ENCODE measurements at places on chromosomes 11 and 22.

DNA sequence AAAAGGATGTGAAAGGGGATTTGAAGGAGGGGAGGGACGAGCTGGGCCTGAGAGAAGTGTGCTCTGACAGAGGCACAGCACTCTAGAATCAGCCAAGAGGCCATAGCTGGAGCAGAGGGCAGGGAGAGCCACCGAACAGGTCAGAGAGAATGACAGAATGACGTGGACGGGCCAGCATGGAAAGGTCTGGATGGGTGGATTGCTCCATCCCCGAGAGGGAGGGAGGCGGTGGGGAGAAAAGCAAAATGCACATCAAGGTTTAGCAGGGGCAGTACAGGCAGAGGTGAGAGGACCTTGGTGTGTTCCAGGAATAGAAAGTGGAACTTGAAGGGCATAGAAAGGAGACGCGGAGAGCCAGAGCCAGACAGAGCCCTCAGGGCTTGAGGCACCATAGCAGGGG, 6.9 kb downstream of the PMM1 start:
- DNase-seq, result no peak

- DNase-seq, result no peak
Measured at GRCh38 chr11:75667255-75667830, 1.5 kb downstream of the MAP6 start.

- no peak for DNase-seq
Measured at GRCh38 chr11:103528596-103528995, 419.4 kb downstream of the DYNC2H1 start.

- no peak for DNase-seq
Measured at GRCh38 chr11:81224396-81224795, 1509.3 kb downstream of the FAM181B start.

DNA sequence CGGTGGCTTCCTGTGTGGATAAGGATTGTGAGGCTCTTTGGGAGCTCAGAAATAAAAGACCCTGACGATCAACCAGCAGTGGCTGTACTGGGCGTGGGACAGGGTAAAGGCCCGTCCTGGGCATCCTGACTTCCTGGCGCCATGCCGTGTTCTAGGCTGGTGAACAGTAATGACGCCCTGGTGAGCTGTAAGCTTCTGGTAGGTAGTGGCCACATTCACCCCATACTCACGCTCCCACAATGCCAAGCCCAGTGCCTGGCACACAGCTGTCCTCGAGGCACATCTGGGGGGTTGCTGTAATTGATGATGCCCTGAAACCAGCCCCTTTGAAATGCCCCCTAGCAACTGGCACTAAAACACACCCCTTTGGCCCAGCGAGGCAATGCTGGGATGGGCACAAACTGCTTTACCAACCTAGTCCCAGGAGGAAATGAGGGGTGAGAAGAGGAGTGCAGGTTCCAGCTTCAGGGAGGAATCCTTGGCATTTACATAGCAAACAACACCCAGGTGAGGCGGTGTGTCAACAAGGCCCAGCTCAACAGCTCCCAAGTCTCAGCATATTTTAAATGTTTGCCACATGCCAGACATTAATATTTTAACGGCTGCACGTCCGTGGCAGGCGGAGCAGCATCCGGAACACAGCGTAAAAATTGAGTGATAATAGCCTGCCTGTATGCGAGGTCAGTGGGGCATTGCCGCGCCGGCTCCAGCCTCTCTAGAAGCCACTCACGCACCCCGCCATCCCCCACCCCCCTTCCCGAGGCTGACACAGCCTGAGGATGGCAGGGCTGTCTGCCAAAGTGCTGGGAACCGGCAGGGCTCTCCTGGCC, 79.3 kb downstream of the DSCAML1 start:
- DNase-seq, result no peak

DNA sequence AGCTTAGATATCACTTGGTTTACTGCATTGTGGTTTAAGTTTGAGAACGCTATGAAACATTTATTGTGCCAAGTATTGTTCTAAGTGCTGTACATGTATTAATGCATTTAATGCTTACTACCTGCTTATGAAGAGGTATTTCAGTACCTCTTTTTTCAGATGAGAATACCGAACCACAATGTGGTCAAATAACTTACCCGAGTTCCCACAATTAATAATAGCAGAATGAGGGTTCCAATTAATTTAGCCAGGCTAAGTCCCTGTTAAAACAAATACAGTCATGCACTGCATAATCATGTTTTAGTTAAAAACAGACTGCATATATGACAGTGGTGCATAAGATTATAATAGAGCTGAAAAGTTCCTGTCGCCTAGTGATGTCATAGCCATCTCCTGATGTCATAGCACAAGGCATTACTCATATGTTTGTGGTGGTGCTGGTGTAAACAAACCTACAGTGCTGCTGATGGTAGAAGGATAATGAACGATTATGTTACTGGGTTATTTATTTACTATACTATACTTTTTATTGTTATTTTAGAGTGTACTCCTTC, 4.3 kb downstream of the ZC3H12C start:
- no peak for DNase-seq

- DNase-seq, result no peak
Measured at GRCh38 chr11:72792437-72793021, 1.3 kb downstream of the STARD10 start.

DNA sequence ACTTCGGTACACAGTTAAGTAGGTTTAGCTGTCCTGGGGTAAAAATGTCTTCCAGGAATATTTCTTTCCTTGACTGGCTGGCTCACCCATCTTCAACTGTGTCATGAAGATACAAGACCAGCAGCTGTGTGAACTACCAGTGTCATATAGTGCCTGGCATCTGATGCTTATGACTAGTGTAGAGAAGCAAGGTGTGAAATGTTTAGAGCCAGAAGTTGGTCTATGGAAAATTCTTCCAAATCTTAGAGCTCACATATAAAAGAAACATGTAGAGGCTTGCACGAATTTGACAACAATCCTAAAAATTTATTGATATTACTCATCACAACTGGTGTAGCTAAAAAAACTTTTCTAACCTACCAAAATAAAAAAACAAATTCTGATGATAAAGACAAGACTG, 54.4 kb downstream of the ARL14EP start:
- no peak for DNase-seq

DNA sequence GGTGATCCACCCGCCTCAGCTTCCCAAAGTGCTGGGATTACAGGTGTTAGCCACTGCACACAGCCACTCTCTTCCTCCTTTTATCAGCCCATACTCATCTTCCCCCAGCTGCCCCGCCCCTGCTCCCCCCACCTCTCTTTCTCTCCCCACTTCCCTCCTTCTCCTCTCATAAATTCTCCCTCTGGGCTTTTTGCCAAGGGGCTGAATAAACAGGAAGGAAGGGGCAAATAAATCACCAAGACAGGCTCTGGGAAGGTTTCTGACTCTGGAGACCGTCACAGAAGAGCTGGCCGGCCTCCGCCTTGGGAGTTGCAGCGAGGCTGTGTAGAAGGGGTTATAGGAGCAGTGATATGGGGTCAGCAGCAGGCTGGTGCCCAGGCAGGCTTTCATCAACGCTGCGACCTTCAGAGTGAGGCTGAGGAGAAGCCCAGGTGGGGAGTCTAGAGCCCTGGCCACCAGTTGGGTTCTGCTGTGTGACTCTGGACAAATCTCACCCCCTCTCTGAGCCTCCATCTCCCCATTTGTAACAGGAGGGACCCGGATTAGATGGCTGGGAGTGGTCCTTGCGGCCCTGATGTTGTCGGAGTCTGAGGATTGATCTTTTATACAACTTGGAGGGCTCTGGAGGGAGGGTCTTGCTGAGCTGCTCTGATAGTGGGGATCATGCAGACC, 62.6 kb upstream of the RASD2 start:
- no peak for DNase-seq

DNA sequence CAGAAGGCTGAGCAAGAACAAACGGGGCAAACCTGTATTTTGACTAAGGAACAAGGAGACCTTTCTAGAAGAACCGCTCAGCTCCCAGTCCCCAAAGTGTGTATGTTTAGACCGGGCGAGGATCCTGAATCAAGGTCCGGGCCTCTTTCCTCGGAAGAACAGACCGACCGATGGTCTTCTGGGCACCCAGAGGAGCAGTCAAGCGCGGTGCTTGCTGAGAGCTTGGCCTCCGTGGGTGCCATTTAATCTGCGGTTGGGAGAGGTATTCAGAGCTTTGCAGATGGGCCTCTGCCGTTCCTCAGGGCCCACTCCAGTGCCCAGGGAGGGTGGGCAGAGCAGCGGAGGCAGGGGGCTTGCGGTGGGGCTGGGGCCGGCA, 26.5 kb upstream of the ATXN10 start:
- DNase-seq, result no peak

DNA sequence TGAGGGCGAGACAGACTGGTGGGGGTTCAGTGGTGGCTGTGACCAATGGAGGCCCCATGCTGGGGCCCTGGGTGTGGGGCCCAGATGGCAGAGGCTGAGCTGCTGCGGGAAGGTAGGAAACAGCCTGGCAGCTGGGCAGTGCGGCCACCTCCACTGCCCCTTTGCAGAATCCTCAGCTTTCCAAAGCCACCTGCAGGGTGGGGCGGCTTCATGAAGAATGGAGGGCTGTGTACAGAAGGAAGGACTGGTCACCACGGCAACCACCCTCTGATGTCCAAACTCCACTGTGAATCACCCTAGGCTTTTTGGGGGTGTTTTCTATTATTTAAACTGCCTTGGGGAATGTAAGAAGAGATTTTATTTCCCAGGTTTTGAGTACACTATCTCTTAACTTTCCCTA, 166.3 kb upstream of the NAV2 start:
- no peak for DNase-seq

DNA sequence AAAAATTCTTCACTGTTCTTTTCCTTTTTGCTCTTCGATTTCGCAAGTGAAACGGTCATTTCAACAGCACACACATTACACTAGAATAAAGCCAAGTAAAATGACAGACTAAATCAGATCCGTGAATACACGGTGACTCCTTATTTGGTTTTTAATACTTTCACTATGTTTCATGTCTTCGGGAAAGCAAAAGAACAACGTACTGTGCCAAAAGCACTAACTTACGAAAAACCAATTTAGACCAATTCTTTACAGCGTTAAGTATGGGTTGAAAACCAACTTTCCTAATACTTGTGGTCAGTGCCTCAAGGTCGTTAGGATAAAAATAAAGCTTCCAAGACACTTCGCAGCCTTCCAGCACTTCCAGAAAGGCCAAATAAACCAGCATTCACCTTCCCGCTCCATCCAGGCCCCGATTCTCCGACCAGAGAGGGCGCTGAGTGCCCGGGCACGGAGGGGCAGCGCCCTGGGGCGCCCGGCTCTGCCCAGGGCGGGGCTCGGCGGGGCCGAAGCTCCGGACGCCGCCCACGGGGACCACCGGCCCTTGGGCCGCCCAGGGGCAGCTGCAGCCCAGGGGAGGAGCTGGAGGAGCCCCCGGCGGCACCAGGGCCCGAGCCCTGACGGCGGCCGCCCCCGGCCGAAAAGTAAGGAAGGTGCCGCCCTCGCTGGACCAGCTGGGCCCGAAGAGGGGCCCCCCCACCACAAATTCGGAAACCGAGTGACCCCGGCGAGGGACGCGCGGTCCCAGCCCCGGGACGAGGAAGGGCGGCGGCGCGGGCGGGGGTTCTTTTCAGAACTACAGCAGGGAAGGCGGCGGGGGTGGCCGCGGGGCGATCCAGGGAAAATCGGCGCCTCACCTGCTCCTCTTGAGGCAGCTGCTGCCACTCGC, 499 bp downstream of the ATL3 start:
- no peak for DNase-seq

DNA sequence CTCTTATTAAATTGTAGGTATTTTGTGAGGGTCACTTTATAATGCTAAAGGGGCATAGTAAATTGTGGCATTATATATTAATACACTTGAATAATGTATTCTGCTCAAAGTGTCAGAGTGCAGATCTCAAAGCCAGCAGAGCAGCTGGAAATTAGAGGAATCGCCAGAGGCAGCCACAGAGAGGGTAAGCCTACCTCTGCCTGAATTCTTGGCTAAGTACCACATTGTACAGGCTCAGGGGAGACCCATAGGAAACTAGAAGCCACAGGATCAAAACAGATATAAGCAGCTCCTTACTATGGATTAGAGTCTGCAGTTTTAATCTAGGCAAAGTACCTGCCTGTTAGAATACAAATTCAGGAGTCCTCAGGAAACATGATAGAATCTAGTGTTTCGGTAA, 249.3 kb downstream of the DDX10 start:
- DNase-seq, result no peak

GRCh38 chr11:71250523-71251150, 1.7 kb downstream of the SHANK2 start:
- DNase-seq, result no peak

GRCh38 chr11:74468058-74468457, 709 bp upstream of the KCNE3 start:
- no peak for DNase-seq

- DNase-seq, result no peak
Measured at GRCh38 chr11:113664069-113664980, 41.8 kb downstream of the TMPRSS5 start.

DNA sequence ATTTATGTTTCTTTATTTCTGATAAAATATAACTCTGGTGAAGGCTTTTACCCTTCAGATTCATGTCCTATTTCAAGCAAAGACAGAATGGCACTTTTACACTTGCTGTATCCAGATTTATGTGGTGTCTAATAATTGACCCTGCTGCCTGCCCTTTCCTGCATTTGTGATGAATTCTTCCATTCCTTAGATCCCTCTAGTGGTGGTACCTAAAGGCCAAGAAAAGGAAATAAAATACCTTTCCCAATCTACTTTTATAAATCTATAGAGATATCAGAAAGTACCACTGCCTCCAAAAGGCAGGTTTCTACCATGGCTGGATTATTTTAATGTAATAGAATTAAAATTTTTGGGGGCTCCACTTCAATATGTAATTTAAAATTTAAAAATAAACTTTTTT, 34.2 kb downstream of the CCDC81 start:
- no peak for DNase-seq

DNA sequence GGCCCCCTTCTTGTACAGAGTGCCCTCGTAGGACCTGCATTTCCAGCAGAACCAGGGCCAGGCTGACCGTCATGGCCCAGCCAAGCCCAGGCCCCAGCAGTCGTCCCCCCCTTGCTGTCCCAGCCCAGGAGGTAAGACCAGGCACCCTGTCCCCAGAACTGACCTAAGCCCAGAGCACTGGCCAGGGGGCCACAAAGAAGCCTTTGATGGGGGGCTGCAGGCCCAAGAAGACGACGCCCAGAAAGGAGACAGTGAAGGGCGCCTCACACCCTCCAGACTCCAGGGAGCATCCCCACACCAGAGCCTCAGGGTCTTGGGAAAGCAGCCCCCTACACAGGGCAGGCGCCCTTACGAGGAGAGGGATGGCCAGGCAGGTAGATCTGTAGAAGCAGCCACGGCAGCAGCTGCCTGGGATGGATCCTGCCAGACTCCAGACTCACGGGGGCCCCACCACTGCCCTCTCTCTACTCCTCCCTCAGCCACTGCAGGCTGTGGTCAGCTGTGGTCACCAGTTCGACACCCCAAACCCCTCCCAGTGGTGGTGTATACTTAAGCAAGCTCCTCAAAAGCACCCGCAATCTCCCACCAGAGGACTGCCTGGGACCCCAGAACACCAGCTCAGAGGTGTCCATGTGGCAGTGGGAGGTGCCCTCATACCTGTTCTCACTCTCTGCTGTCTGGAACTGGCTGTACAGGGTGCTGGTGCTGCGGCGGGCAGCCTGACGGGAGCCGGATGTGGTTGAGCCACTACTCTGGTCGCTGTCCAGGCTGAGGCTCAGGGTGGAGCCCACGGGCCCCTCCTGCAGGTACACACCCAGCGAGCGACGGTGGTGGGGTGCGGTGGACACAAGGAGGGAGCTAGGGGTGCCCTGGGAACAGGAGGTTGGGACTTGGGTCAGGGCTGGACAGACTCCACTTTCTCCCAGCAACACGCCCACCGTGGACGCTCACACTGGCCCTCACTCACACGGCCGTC, 27.0 kb downstream of the SBF1 start:
- no peak for DNase-seq
